GM23248 (cell line): ENCODE measurements at places on chromosomes 12 and 14. TPM values are rescaled to one million over a fixed set of nuclear protein-coding genes. Genes with fewer than 3 reads are reported as not detected.

DNA sequence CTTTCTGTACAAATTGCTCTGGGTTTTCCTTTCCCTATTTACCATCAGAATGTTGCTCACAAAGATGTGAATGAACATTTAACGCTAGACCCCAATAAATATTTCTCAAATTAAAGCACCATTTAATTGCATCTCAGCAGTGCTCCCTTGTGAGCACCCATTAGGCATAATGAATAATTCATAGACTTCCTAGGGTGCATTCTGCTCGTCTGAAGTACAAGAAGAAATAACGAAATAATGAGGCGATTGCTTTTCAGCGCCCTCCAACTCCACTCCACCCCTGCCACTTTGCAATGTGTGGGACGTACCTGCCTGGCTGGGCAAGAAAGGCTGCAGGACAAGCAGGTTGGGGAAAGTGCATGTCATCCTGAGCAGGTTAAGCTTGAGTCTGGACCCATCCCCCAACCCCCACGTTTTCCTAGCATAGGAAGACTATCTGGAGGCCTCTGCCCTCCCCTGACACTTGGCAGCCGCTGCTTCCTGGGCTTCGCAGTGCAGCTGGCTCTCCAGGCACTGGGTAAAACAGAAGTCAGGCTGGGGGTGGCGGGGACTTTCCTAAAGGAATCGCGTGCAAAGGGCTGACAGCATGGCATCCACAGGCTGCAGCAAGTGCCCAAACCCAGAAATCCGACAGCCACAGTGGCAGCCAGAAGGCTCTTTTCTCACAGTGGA is 253.7 kb downstream of the DUSP6 start:
- DNase-seq: peak; percentile 13

DNA sequence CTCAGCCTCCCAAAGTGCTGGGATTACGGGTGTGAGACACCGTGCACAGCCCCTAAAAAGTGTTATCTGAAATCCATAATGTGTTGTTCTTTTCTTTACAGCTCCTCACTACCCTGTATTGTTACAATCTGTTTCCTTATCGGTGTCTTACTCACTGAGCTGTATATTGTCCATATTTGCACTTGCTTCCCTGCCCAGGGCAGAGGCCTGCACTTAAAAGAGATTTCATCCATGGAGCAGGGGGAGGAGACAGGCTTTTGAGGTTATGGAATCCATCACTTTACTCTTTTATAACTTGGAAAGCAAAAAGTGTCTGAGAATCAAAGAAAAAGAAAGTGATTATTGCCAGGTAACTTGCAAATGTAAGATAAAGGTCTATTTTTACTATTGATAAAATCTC is 251.0 kb downstream of the DIO2 start:
- DNase-seq: no peak

- peak; percentile 83 for DNase-seq
Measured at GRCh38 chr12:42039176-42039575, 105.5 kb downstream of the GXYLT1 start.

Gene PLEKHD1
- not detected in 2 replicates for total RNA-seq

GRCh38 chr12:65648461-65648860 is 175.8 kb upstream of the HMGA2 start:
- DNase-seq: peak; percentile 13

Gene GDF3
- total RNA-seq: not detected in 2 replicates

DNA sequence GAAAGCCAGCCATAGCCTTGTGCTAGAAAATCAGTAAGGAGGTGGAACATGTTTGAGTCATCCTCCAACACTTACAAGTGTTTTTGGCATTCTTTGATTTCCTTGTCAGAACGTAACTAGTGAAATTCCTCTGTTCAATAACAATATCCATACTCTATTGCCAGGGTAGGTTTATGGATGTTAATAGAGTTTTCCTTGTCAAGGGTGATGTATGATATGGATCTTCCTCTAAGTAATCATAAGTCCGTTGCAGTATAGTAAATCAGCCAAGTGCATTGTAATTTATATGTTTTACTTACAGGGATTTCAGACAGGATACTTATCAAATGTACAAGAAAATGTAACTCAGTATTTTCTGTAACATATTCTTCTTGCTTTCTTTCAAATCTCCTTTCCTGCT is 19.4 kb downstream of the NAV3 start:
- no peak for DNase-seq

Gene TMEM260
- total RNA-seq: 16.1 and 19.6 TPM in 2 replicates

DNA sequence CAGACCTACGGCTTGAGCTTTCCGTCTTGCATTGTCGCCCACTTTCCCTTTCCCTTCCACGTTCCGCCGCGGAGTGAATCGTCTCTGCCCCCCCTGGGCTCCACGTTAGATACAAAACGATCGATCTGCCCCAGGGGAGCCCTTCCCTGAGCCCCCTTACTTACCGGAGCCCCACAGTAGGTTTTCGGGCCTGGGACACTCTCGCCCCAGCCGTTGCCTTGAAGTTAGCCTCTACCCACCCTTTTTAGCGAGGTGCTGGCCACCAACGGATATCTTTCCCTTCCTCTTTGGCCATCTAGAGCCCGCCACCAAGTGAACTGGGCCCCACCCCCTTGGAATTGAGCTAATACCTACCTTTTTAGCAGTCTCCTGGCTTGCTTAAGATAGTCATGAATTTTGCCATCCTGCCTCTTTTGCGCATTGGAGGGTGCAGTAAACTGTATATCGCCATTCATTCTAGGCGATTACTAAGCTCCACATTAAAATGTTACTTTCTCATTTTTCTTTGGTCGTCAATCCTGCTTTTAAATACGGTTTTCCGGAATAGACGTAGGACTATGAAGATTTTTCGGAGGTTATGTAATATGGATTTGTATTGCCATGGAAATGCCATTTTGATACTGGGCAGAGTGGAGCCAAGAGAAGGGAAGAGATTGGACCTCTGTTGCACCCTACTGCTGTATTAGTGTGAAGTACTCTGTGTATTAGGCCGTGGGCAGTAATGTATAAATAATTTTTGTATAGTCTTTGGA is 764 bp downstream of the RBM25 start:
- peak; percentile 67 for DNase-seq

DNA sequence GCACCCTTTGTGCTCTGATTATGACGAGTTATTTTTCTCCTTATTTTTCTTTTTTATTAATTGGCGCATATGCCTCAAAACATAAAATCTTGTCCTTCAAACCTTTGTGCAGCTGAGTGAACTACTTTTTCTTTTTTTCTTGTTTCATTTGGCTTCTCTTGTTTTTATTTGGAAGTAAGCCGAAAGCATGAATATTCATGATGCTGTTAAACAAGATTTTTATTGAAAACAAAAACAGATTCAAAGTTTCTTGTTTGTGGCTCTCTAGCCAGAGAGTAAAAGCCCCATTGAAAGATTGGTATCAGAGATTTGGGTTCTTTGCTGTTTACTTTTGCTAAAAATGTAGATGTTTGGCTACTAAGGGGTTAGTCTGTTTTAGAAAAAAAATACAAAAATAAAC is 183.8 kb downstream of the TMEM132C start:
- DNase-seq: no peak

Gene TPPP2
- total RNA-seq: not detected in 2 replicates

Gene ESR2
- not detected in 2 replicates for total RNA-seq

DNA sequence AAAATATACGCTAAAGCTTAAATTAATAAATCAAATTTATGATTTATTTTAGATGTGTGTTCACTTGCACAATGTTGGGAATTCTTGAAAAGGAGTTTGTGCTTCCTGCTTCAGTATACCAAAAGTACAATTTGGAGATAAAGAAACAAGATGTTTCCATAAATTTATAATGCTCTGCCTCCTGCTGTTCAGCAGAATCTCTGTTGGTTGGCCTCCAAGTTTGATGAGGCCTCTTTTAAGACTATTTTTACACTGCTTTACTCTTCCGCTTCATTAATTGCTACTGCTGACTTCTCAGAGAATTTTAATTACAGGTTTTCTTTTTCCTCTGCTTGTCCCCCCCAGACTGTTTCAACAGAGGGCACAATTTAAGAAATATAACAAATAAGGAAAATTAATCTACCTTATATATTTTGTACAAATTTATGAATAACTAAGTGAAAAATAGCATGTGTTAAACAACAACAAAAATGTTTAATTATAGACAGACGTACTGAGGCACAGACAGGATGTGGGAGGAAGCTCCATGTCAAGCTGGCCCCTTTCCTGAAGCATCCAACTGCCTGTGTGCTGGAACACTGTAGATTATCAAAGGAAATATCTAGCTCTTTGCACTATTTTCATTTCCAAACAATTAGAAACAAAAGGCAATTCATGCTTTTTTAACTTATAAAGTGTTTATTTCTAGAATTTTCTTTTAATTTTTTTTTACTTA is 83.9 kb downstream of the PIK3C2G start:
- peak; percentile 13 for DNase-seq

DNA sequence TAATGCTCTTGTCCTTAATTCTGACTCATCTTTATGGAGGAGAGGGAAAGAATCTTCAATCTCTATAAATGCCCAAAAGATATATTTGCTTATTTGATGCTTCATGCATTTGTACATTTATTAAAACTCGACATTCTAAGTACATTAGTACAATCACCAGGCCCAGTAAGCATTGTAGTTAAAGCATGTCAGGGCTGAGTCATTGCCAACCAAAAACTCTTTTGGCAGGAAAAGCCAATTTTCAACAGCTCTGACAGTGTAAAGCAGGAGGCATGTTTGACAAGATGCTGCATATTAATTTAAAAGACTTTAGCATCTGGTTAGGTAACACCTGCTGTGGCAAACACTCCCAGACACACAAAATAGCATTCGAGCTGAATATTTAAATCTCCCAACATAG is 290.9 kb downstream of the PPFIA2 start:
- peak; percentile 79 for DNase-seq

GRCh38 chr12:95474660-95474958 is 657 bp downstream of the METAP2 start:
- DNase-seq: no peak

Gene SLCO1C1
- not detected in 2 replicates for total RNA-seq

Gene NRIP2
- not detected in 2 replicates for total RNA-seq

DNA sequence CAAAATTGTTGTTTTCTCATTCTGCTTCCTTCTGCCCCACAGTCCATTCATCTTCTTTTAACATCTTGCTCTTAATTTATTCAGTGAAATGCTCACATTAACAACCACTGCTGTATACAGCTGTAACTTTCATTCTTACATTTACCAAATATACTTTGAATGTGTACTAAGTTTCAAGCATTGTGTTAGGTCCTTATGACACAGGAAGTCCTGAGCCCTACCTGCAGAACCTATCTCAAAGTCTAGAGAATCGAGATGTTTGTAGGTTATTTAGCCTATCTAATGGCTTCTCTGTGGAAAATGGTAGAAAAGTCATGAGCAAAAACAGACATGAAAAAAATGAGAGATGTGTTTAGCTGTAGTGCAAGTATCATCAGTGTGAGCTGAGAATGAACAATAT is 117.6 kb upstream of the MGAT4C start:
- DNase-seq: no peak

DNA sequence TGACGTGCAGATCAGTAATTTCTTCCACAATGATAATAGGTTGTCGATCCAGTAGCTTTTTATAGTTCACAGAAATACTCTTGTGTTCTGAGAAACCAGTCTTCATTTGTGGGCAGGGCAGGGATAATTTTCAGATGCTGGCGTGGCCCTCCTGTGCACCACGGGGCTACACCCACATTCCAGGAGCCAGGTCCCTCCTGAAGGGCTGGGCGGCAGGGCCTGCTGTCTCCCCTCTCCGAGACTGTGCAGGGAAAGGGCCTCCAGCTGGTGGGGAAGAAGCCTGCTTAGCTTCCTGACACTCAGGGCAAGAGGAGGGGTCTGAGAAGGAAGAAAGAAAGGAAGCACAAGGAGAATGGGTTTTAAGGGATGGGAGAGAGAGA is 94.9 kb downstream of the ADGRD1 start:
- no peak for DNase-seq

- peak; percentile 50 for DNase-seq
Measured at GRCh38 chr12:572532-572899, 90.7 kb downstream of the NINJ2 start.

- no peak for DNase-seq
Measured at GRCh38 chr14:101358320-101359125, 202.8 kb upstream of the DIO3 start.

DNA sequence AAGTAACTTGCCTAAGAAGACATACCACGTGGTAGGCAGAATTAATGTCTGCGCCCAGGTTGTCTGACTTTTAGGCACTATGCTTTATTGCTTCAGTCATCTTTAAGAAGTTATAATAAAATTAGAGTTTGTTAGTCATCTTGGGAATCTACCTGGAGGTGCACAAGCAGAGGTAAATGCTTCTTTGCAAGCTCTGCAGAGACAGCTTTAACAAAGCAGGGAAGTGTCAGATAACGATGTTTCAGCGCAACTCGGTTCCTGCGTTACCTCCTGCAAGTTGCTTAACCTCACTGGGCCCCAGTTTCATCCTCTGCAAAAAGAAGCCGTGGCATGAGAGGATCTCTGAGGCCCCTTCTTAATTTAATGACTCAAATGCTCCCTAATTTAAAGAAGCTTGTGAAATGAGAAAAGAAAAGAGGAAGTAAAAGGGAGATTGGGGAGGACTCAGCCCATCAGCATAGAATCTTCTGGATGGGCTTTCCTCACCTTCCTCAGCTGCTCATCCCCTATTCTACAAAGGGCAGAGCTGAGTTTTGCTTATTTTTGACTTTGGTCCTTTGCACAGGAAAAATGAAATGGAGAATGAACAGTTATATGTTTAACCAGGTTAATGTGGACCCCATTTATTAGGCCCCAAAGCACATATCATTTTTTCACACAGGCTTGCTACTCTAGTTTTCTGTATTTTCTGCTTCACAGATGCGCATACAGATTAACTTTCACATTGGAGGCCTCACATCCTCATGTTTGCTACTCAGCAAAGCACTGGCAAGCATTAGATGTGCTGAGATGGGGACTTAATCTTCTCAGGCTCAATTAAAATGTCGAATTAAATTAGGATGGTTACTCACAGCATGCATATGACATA is 5.1 kb downstream of the ARHGDIB start:
- DNase-seq: no peak

Gene ABCD2
- total RNA-seq: 0.11 TPM in 1 of 2 replicates, not detected in the other

- no peak for DNase-seq
Measured at GRCh38 chr12:45304514-45305178, 88.8 kb downstream of the ANO6 start.

Gene ACSM4
- total RNA-seq: not detected in 2 replicates

DNA sequence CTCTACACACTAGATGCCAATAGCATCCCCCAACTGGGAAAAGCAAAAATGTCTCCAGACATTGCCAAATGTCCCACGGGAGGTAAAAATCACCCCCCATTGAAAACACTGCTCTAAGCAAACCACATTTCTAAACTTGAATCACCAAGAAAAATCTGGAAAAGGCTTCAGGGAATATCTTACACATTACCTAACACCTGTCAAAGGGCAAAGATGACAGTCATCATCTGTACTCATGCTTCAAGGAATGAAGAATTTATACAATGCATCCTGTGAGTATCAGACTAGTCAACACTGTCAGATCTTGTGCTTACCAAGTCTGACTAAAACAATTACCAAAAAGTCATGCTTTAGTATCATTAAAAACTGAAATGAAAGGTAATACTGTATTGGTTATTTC is 161.6 kb upstream of the SOX5 start:
- peak; percentile 7 for DNase-seq

Gene OR6C75
- not detected in 2 replicates for total RNA-seq

Gene HCAR3
- not detected in 2 replicates for total RNA-seq

- DNase-seq: no peak
Measured at GRCh38 chr12:114967151-114967550, 283.2 kb upstream of the TBX3 start.

- DNase-seq: peak; percentile 97
Measured at GRCh38 chr14:68779761-68780323, 13.0 kb downstream of the ZFP36L1 start.

GRCh38 chr14:86989285-86989684 is 1003.7 kb downstream of the GALC start:
- DNase-seq: no peak
